ENCODE measurements at places on chromosomes 13 and 19. TPM values are rescaled to one million over a fixed set of nuclear protein-coding genes. Genes with fewer than 3 reads are reported as not detected.

The ADAMTSL5 gene
- 24.5 TPM for total RNA-seq

The TSKS gene
- total RNA-seq = not detected

The ADGRE3 gene
- not detected for total RNA-seq

The LGALS16 gene
- not detected for total RNA-seq

The ZNF844 gene
- 7.0 TPM for total RNA-seq

The LCP1 gene
- total RNA-seq = 16.8 TPM

The ELAVL1 gene
- 41.7 TPM for total RNA-seq

The OBI1 gene
- 4.4 TPM for total RNA-seq

The SF3A2 gene
- total RNA-seq = 65.3 TPM

All from Peyer's patch (tissue), 4 donors.